ENCODE measurements at places on chromosomes 7 and 10. TPM values are rescaled to one million over a fixed set of nuclear protein-coding genes. Genes with fewer than 3 reads are reported as not detected.

Gene STAG3
- under 0.01 TPM for total RNA-seq

Gene PTPN12
- 53.8 TPM for total RNA-seq

Gene ABCB1
- 0.97 TPM for total RNA-seq

Gene NOC3L
- 39.7 TPM for total RNA-seq

Gene WNT8B
- total RNA-seq, result not detected

Measured in fibroblast of villous mesenchyme (primary cell).